ENCODE measurements at places on chromosomes 12 and 14.

GRCh38 chr14:69963966-69964365 lies 84.8 kb downstream of the SMOC1 start:
- no peak for DNase-seq

- DNase-seq = peak; percentile 20
These were observed 54.6 kb downstream of the NCOR2 start for GRCh38 chr12:124512667-124513296.

- DNase-seq = no peak
These were observed 151.3 kb downstream of the DHRS2 start for GRCh38 chr14:23787436-23787835.

- no peak for DNase-seq
These were observed 6.3 kb downstream of the RACGAP1 start for GRCh38 chr12:50018968-50019367.

- no peak for DNase-seq
These were observed 30.6 kb downstream of the CLECL1 start for GRCh38 chr12:9702255-9702654.

DNA sequence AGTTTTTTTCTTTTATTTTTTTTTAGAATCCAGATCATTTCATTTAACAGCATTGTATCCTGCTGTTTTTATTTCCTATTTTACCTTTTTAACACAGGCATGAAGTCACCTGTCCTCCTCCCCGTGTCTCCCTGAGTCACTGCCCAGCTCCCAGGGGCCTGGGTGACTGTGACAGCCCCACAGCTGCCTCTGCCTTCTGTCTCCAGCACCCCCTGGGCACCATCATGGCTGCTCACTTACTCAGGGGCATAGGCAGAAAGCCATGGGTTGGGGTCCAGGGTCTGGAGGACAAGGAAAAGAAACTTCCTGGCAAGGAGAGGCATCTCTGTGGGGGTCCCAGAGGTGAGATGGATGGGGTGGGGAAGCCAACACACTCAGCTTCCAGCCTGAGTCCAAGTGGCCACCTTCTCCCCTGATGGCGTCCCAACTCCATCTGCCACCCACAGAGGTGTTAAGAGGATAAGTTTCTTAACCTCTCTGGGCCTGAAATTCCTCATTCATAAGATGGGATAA lies 25.3 kb downstream of the TMEM63C start:
- no peak for DNase-seq

DNA sequence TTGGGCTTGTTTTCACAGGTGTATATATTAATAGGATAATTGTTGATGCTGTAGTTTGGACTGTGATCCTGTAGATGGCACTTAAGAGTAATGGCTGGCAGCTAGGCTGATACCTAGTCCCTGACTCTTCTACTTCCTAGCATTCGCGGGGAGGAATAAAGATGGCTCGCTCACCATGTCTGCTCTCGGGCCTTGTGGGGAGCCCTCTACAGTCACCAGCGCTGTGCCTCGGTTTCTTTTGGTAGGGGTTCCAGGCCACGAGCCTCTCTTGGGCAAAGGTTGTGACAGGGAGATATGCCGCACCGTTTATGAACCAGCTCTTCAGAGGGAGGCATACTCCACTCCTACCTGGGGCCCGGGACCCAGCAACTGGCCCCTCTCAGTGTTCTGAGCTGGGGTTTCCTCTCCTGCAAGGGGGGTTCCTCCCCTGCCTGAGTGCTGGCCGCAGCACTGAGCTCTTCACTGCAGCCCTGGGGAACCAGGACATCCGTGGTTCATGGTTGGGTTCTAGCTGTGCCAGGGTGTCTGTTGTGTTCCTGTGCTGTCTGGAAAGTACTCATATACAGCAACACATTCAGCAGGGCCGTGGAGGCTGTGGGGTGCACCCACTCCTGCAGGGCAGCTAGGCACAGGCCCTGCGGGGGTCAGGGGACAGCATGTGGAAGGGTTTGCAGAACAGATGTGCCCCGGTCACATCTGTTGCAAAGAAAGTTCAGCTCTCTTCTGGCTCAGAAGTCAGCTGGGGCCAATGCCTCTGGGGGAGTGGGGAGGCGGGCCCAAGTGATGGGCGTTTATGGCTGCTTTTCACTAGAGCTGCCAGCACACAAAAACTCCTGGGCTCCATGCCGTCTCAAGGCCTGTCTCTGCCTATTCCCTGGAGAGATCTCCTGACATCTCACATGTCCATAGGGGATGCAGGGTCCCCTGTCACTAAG lies 147.9 kb downstream of the PPFIA2 start:
- no peak for DNase-seq

DNA sequence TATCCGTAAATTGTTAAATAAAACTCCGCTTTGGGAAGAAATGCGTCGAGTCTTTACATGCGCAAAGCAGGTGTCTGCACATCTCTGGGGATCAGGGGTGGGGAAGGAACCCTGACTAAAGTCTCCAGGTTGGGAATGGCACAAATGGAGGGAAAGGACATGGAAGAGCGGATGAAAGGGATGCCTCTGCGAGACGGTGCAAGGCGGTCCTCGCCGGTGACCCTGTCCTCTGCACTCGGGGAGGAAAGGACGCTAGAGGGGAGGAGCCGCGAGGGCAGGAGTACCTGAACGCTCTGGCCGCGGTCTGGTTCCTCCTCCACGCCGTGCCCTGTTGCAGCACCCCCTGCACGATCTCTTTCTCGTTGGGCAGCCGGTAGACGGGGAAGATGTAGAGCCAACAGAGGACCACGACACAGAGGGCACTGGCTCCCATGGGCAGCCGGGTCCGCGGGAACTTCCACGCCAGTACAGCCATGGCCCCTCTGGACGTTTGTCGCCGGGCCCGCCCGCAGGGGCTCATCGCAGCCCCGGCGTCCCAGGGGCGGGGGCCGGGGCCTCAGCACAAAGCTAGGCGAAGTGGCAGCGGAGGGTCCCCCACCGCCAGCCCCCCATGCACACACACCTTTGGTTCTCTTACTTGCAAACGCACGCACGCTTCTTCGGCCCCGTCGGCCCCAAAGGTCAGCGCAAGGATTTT lies 646 bp downstream of the ST8SIA1 start:
- no peak for DNase-seq

DNA sequence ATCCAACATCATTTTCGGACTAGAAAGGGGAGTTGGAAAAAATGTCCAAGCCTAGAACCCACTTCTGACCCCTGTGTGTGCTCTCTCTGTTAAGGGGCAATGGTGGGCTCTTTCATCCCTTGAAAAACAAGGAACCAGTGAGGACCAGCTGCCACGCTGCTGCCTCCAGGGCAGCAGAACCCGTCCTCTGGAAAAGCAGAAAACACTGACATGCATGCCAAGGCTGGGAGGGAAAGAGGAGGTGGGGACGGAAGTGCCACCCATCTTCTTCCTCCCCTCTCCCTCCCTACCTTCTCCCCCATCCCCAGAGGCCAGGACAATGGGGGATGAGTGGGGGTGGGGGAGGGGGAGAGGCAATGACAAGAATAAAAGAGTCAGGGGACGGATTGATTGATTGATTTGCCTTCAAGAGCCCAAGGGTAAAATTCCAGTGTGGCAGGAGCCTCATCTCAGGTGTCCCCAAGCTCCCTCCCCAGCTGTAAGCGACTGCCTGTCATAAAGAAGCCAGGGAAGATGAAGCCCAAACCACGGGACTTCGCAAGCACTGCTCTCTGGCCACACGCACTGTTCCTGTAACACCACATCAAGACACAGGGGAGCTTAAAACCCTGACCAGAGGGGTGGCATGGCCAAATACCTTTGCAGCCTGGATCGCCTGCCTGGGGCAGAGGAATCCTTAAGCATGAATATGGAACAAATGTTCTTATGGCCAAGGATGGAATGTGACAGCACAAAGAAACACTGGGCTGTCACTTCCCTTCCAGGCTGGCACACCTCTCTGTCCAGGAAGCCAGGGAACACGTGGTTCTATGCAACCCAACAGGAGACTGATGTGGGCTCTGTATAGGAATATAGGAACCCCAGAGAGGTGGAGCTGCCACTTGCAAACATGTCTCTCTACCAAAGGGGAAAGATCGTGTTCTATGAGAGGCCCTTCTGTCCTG lies 38.9 kb upstream of the BDKRB2 start:
- DNase-seq = no peak

- DNase-seq = no peak
These were observed 146.2 kb upstream of the RFLNA start for GRCh38 chr12:124148481-124149273.

GRCh38 chr12:80912901-80913770 lies 24.6 kb downstream of the LIN7A start:
- DNase-seq = no peak

DNA sequence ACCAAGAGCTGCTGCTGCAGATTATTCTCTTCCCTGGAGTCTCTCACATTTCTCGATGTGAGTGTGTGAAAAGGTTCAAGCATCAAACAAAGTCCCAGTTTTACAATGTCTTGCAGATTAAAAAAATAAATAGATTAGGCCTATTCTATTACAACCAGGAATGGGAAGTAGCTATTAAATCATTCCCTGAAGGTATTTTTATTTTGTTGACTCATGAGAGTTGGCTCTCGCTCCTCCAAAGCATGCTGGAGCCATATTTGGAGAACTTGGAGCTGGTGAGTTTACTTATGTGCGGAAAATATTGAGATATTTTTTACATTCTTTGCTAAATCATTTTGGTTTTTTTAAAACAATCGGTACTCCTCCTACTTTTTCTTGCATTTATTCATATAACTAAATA lies 572.3 kb downstream of the ETNK1 start:
- no peak for DNase-seq

- no peak for DNase-seq
These were observed 51.4 kb upstream of the SLC6A15 start for GRCh38 chr12:84964048-84964447.

DNA sequence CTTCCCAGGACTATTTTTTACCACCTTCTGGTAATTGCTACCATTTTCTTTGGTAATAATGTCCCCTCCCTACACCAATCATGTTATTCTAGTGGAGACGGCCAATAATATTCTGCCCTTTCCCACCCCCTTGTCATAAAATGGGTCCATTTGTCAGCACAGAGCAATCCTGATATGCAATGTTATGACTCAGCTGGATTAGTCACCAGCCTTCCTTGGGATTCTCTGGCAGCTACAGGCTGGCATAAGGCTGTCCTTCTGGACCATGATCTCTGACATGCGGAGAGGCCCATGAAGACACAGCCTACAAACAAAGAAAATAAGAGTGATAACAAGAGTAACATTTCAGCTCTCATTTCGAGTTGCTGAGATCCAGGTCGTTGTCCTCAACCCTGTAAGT lies 222.0 kb upstream of the CPNE8 start:
- no peak for DNase-seq

GRCh38 chr12:108468196-108468968 lies 46.7 kb upstream of the FICD start:
- DNase-seq = no peak

DNA sequence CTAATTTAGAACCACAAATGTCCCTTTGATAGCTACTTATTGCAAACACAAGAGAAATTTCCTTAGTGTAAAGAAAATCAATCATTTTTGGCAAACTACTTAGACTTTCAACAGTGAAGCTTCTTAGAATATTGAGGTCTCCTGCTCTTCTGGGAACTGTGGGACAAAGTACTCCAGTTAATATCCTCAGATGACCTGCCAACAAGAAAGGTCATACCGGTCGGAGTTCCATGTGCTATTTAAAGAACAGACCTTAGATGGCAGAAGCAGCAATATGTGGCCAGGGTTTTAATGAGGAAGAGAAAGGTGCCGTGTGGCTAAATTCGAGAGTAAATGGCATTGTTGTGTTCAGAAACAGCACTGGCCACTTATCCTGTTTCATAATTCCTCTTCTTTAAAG lies 114.7 kb upstream of the AMIGO2 start:
- DNase-seq = no peak

- no peak for DNase-seq
These were observed 259.6 kb upstream of the ATP2B1 start for GRCh38 chr12:89968151-89968700.

DNA sequence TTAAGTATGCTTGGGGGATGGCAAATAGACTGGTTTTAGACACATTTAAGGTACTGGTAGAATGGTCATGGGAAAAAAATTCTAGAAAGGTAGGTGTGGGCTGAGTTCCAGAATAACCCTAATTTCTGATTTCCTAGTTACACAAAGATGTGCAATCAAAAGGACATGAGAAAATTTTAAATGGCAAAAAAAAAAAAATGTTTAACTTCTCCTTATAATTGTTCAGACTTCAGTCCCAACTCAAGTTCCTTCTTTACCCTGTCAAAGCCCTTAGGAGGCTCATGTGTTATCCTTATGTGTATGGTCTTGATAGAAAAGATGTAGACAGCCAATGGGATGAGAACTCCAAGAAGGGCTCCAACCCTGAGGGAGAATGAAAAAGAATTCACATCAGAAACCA lies 153.3 kb upstream of the PLEKHG7 start:
- DNase-seq = no peak

GRCh38 chr12:83157604-83158003 lies 470.9 kb downstream of the TMTC2 start:
- DNase-seq = no peak

- DNase-seq = no peak
These were observed 10.8 kb downstream of the STYX start for GRCh38 chr14:52740751-52741150.

GRCh38 chr14:60303745-60304144 lies 54.7 kb downstream of the PPM1A start:
- DNase-seq = no peak

DNA sequence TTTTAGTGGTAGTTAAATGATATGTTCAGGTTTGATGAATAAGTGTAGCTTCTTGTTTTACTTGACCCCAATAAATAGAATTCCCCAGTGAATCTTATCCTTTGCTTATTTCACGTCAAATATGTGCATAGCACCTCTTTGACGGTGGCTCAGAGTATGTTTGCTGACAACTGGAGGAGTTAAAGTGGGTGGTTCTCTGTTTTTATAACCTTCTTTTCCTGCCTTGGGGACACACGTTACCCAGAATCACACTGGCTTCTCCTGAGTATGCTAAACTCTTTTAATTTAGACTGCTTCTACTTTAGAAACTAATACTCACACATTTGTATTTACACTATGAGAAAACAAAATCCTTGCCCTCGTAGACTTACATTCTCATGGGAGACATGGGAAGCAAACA lies 62.3 kb downstream of the TMTC2 start:
- no peak for DNase-seq

DNA sequence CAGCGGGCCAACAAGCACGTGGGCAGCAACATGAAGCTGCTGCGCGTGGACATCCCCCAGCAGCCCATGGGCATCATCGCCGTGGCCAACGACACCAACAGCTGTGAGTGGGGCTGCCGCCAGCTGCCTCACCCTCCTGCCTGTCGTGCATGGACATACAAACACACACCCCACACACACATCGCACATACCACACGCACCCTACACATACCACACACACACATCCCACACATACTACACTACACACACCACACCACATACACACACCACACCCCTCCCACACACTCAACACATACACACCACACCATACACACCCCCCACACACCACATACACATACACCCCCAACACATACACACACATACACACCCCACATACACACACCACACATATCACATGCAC lies 25.2 kb upstream of the NXPH4 start:
- no peak for DNase-seq

GRCh38 chr12:16385782-16386646 lies 38.6 kb downstream of the MGST1 start:
- peak; percentile 83 for DNase-seq

DNA sequence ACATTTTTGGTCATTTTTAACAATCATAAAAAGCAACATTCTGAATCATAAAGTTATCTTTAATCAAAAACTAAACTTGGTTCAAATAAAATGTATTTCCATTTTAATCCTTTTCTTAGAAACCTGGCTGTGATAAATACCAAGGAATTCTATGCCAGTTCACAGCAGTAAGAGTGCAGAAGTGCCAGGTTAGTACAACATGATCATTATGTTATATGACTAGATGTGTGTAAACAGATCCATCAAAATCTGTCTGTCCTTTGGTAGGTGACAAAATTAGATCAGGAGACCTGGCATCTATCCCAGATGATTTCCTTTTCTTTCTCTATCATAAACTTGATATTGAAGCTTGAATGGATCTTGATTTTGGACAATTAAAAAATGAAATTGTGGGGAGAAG lies 200.6 kb upstream of the STXBP6 start:
- peak; percentile 8 for DNase-seq
